ENCODE measurements at places on chromosomes 16 and 17. TPM values are rescaled to one million over a fixed set of nuclear protein-coding genes. Genes with fewer than 3 reads are reported as not detected.

DNA sequence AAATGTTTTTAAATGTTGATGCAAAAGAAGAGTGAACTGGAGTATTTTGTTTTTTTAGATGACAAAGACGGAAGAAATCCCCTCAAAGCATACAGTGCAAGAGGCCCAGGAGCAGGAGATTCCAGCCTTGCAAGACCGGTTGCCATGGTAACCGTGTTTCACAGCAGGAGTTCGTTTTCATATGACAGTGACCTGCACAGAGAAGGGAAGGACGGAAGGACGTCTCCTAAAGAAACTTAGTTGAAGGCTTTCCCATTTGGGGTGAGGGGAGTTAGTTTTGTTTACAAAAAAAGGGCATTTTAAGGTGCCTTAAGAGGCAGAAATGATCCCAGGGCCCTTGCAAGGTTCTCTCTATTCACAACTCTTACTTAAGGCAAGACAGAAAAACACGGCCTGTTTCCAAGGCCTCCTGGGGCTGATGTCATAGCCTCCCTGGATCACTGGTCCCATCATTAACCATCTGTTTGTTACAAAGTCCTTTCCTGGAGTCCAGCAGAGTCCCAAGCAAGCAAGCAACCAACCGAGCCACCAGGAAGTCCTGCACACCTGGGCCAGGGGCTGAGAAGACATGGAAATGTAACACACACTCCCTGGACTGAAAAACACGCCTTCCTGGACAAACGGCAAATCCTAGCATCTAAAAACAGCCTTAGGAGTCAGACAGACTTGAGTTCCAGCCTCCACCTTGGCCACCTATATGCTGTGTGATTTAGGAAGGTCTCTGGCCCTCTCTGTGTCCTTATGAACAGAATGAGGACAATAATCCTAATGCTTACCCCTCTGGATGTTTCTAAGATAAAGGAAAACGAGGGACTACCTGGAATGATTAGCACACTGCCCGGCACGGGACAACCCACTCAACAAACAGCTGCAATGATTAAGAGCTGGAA is 30.3 kb upstream of the RPH3AL start:
- no peak for DNase-seq

GRCh38 chr17:26818736-26819135 is 475.2 kb upstream of the WSB1 start:
- DNase-seq: peak; percentile 11

DNA sequence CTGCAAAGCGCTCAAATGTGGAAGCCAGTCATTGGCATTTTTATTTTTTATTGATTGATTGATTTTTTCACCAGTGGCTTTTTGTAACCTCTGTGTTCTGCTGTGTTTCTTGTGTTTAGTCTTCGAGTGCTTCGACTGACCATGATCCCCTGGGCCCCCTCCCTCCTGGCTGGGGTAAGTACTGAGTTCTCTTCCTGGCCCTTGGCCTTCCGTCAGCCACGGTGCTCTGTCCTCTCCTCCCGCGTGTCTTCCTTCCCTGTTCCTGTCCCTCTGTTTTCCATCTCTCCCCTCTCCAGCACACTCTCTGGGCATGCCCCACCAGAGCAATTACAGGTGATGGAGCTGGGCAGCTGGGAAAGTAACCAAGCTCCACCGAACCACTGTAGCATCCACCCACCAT is 25.8 kb upstream of the CLEC18A start:
- no peak for DNase-seq

DNA sequence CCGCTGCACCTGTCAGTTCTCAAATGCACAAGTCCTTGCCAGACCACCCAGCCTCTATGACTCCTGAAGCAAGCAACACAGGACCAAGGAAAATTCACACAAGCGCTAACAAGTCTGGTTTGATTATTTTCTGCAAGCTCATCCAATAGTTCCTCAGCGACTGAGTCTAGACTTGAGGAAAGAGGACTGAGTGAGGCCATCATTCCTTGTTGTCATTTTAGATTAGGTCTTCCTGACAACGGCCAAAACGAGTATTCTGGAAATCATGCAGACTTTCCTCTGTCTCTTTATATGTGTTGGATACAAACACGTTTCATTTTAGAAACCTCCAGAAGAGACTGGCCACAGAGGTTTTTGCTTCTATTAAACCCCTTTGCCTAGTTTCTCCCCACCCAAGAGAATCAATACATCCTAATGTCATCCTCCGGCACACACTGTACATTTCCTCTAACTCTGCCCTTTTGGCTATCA is 561 bp downstream of the CCDC47 start:
- no peak for DNase-seq

DNA sequence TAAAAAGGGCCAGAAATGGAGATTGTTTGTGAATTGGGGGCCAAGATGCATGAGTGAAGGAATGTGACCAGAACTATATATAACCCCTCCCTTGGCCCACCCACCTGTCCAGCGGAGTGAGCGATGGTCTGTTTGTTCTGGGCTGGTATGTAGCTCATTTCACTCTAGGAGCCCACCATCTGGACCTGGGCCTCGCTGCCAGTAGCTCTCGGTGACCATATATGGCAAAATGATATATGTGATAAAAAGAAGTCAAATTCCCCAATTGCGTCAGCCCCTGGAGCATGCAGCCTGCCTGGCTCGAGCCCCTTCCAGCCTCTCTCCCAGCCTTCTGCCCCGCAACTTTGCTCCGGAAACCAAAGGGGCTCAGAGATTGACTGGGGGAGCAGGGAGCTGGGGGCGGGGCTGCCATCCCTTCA is 47.3 kb downstream of the CCDC42 start:
- DNase-seq: no peak

DNA sequence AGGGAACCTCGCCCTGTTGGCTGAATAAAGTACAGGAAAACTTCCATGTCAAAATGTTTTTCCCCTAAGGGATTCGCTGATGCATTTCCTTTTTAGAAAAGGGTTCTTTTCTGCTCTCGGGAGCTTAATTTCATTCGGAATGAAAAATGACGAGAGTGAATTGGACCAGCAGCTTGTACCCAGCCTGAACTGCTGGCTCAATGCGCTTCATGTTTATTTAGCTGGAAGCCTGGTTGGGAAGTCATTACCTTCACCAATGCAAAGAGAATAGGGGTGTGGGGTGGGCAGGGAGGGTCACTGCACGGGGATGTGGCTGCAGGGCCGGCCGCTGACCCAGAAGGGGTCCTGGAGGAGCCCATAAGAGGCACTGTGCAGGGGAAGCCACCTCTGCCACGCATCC is 207.7 kb downstream of the ENGASE start:
- no peak for DNase-seq

DNA sequence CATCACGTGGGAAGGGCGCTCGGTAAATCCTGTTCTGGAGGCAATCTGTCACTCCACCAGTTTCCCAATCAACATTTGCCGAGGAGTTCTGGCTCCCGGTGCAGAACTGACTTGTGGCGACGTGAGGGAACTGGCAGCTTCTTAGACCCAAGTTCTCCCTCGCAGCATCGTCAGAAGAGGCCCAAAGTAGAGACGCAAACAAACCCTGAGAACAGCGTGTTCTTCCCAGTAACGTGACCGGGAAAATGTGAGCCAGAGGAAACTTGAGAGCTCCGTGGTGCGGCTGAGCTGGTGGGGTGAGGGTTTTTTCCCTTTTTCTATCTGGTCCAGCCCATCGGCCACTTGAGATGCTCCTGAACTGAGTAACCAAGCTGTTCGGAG is 158.9 kb upstream of the CACNG5 start:
- no peak for DNase-seq

DNA sequence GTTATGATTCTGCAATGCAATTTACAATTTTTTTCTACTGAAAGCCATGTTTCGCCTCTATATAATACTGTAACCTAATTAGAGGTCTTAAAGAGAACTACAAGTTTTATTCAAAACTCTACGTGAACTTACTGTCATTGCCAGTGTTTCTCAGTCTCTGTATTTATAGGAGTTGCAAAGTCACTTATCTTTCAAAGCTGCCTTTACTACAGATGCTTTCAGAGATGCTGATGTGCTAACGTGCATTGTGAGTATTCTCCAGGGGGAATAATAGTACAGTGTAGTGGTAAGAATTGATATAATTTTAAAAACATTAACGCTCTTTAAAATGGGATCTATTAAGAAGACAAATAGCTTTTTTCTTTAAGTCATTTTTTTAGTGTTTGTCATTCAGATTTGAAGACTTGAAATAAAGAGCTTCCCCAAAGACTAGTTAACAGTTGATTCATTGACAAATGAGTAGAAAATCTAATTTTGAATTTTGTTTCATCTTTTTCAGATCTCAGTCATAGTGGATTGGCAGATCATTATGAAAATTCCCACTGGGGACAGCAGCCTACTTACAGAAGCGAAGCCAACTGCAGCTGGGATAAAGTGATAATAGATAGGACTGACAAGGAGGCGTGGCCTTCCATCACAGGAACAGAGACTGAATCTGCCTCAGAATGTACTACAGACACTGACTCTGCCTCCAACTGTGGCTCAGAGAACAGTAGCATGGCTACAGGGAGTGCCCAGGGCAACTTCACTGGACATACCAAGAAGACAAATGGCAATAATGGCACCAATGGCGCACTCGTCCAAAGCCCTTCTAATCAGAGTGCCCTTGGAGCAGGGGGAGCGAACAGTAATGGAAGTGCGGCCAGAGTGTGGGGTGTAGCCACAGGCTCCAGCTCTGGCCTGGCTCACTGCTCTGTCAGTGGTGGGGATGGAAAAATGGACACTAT is 79.9 kb downstream of the TMC6 start:
- no peak for DNase-seq

DNA sequence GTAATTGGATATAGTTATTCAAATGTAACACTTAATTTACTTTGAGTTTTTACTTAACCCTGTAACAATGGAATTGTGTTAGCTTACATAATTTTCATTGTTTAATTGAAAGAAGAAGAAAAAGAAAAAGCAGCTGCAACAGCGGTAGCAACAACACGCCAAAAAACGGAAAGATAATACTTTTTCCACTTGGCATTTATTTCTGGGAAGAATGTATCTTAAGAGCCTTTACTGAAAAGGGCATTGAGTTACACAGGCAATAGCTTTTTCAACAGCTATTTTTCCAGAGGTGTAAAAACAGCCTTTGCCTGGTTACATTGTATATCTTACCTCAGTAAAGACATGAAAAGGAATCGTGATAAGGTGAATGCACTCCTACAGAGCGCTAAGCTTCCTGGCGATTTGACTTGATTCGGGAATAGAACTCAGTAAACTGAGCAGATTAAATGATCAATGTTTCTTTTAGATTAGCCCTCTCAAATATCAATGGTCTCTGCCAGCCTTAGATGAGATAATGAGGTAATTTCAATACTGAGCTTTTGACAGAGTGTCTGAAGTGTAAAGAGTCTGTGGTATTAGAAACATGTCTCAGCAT is 311.3 kb downstream of the CDH13 start:
- no peak for DNase-seq

- no peak for DNase-seq
Observed at GRCh38 chr16:82400046-82400445, 226.7 kb upstream of the CDH13 start.

GRCh38 chr16:26316683-26317464 is 625.1 kb downstream of the HS3ST4 start:
- no peak for DNase-seq

GRCh38 chr17:4960279-4960922 is 7.2 kb downstream of the SPAG7 start:
- no peak for DNase-seq

GRCh38 chr16:72946474-72947194 is 101.3 kb downstream of the ZFHX3 start:
- DNase-seq: no peak

- DNase-seq: no peak
Observed at GRCh38 chr16:87416826-87417527, 24.8 kb downstream of the MAP1LC3B start.

GRCh38 chr17:31266042-31266441 is 31.0 kb downstream of the OMG start:
- DNase-seq: peak; percentile 32

- DNase-seq: no peak
Observed at GRCh38 chr17:1947743-1948516, 77.2 kb downstream of the RTN4RL1 start.

DNA sequence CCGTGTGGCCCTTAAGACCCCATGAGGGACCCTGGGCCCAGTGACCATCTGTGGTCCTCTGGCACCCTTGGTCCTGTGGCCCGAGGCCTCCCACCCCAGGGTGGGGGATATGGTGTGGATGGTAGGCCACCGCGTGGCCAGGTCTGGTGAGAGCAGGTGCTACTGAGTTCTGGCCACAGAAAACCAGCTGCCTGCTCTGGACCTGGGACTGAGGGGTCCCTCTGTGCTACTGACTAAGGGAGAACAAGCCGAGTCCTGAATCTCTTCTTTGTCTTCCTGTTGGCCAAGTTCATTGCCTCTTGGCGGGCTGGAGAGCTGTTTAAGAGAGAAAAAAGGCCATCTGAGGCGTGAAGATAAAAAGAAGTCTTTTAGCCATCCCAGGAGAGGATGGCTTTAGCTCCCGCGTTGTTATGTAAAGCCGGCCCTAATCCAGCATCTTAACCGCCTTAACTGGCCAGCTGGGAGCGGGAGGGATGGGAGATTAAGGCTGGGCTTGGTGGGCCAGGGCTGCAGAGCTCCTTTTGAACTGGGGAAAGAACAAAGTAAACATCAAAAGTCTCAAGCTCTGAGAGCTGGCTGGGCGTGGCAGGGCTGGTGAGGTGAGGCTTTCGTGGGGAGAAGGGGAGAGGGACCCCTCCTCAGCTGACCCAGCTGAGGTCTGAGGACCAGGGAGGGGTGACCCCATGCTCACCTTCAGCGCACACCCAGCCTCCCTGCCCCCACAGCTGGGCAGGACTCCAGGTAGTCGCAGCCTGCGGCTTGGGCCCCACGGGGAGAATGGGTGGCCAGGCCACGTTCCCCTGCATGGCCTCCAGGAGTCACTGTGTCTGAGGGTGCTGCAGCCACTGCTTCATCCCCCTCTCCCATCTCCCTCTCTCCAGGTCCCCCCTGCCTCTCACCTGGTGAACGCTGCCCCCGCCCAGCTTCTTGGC is 62.4 kb downstream of the NKD1 start:
- DNase-seq: no peak

DNA sequence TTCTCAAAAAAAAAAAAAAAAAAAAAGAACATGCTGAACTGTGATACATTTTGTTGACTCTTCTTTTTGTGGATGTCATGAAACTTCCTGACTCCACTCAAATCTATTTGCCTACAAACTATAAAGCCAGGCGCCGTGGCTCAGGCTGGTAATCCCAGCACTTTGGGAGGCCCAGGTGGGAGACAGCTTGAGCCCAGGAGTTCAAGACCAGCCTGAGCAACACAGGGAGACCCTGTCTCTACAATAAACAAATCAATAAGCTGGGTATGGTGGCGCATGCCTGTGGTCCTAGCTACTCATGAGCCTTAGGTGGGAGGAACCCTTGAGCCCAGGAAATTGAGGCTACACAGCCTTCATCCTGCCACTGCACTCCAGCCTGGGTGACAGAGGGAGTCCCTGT is 1.5 kb upstream of the NT5C start:
- no peak for DNase-seq

The PROCA1 gene
- total RNA-seq: 3.5 TPM

The TMC8 gene
- 75.1 TPM for total RNA-seq

The GPS1 gene
- total RNA-seq: 138 TPM

The SLC46A1 gene
- 3.5 TPM for total RNA-seq

The EPX gene
- 0.54 TPM for total RNA-seq

The PDILT gene
- total RNA-seq: not detected

The EVPLL gene
- not detected for total RNA-seq

The SLC16A13 gene
- 3.0 TPM for total RNA-seq

The MRPL58 gene
- 16.7 TPM for total RNA-seq

The CHAD gene
- total RNA-seq: under 0.01 TPM

Measured in hematopoietic multipotent progenitor cell (in vitro differentiated cells).